Uterus (tissue), 4 donors: ENCODE measurements at places on chromosomes 3 and 15. TPM values are rescaled to one million over a fixed set of nuclear protein-coding genes. Genes with fewer than 3 reads are reported as not detected.

DNA sequence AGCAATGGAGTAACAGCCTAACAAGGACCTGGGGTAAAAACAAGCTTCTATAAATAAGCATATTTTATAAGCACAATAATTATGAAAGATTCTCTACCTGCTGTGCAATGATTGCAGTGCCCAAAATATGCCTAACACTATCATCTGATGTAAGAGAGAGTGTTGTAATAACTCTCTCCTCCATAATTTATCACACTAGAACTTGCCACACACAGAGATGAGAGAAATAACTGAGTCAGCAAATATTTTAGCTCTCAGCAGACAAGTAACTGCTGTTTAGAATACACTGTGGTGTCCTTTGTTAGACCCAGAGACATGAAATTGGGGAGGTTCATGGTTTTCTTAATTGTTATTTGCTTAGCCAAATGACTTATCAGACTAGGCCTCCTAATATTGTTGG lies 105.3 kb upstream of the ACP3 start:
- no peak for DNase-seq

DNA sequence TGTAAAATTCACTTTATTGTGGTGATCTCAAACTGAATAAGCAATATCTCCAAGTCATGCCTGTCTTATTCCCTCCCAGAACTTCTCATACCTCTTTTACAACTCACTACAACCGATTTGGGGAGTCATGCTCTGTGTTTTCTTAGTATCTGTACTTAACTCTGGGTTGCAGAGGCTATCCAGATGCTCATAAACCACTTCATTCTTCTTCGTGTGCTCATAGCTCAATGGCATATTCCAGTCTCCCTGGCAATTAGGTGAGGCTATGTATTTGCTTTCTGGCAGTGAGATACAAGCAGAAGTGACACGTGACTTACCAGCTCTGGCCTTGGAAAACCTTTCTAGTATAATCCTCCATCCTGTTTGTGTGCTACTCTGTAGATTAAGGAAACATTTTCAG lies 360.9 kb downstream of the ZNF385D start:
- DNase-seq: no peak

DNA sequence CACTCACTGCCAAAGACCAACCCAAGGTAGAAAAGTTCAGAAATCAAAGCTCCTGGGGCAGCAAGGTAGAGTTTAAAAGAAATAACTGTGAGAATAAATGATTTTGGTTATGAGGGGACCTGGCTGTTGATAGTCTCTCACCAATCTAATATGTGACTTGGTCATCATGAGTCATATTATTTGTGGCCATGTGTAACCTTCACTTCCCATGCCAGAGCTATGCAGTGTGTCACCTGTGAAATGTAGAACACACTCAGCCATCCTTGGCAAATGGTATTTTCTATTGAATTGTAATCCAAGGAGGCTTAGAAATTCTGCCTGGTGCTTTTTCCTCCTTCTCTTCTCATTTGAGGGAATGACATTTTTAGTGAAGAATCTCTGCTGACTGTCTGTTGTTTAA lies 184.2 kb upstream of the STAC start:
- DNase-seq: no peak

GRCh38 chr3:29065211-29065785 lies 215.6 kb upstream of the RBMS3 start:
- peak; percentile 41 for DNase-seq

GRCh38 chr3:4895838-4896237 lies 83.4 kb upstream of the BHLHE40 start:
- peak; percentile 35 for DNase-seq

GRCh38 chr3:151864423-151865101 lies 8.9 kb upstream of the SUCNR1 start:
- no peak for DNase-seq

DNA sequence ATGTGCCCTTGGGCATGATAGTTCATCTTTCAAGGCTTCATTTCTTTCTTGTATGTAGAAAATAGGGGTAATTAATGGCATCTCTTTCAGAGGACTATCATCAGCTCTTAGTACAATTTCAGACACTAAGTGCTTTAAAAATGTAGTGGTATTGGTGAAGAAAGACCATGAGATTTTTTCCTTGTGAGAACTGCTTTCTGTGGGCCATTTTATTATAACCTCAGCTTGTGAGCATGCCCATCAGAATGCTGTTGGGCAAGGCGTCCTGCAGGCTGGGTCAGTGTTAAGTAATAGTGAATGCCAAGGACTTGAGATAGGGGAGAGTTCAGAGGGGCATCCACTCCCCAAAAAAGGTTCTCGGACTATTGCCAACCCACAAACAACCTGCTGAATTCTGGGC lies 187.9 kb downstream of the GHSR start:
- DNase-seq: no peak

- no peak for DNase-seq
Measured at GRCh38 chr3:66923969-66924368, 74.1 kb upstream of the KBTBD8 start.

DNA sequence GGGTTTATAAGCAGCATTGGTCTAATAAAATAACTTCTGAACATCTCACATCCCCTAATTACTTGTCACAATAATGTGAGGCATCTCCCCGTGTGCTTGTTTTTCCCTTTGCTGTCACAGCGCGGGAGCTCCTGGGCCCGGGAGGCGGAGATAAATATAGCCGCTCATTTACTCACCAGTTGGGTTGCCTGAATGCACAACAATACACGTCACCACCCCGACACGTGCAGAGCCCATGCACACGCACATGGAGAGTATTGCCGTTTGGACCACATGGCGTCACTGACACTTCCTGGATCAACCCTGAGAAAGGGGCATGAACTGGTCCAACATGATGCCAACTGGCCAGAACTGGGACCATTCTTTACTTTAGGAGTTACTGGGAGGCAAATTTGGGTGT lies 76.2 kb downstream of the MRPL46 start:
- no peak for DNase-seq

DNA sequence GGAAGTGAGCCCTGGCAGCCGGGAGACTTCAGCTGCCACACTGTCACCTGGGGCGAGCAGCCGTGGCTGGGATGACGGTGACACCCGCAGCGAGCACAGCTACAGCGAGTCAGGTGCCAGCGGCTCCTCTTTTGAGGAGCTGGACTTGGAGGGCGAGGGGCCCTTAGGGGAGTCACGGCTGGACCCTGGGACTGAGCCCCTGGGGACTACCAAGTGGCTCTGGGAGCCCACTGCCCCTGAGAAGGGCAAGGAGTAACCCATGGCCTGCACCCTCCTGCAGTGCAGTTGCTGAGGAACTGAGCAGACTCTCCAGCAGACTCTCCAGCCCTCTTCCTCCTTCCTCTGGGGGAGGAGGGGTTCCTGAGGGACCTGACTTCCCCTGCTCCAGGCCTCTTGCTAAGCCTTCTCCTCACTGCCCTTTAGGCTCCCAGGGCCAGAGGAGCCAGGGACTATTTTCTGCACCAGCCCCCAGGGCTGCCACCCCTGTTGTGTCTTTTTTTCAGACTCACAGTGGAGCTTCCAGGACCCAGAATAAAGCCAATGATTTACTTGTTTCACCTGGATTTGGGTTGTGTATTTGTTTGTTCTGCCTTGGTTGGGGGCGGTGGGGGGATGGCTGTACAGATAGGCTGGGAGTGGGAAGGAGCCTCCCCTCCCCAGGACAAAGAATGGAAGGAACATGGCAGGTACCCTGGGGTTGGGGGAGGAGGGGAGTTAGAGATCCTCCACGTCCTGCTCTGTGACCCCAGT lies 2.9 kb upstream of the GRM2 start:
- DNase-seq: no peak

DNA sequence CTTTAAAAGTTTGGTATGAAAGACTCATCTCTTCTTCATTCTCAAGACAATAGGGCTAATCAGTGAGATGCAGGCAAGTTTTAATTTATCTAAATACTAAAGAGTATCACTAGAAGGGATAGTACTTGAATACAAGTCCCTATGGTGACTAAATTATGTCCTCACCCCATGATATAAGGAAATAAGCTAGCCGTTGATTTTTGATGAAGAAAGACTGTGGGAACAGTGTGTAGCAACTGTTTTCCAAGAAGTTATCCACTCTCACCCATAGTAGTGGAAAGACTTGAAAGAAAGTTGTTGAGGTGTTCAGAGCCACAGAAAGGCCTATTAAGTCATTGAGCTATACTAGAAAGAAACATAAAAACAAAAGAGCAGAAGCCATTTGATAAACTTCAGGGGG lies 36.7 kb downstream of the PIK3CA start:
- DNase-seq: no peak

DNA sequence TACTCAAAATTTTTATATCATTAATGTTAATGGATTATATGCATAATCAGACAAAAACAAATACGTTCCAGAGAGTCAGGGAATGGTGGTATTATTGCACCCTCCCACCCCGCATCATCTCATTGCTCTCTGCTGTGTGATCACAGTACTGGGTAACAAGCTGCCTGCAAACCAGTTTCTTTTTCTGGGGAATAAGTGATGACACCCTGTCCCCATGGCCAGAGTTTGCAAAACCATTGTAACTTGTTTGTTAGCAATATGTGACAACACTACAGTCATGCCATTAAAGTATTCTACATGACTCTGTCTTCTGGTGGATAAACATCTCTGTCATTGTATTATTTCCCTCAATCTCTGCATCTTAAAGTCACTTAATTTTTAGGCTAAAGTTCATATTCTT lies 39.5 kb downstream of the ZBTB38 start:
- no peak for DNase-seq

DNA sequence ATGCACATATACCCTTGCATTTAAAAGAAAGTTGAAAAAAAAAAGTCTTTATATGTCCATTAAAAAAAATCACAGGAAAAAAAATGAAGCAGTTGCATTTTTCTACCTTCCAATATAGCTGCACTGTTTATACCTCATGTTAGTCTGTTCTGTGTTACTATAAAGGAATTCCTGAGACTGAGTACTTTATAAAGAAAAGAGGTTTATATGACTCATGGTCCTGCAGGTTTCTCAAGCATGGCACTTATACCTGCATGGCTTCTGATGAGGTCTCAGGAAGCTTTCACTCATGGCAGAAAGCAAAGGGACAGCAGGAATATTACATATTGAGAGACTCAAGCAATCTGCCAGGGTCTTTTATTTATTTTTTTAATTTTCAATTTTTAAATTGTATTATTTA lies 277.2 kb upstream of the BCHE start:
- DNase-seq: no peak

GRCh38 chr3:81592101-81592500 lies 169.3 kb downstream of the GBE1 start:
- no peak for DNase-seq

DNA sequence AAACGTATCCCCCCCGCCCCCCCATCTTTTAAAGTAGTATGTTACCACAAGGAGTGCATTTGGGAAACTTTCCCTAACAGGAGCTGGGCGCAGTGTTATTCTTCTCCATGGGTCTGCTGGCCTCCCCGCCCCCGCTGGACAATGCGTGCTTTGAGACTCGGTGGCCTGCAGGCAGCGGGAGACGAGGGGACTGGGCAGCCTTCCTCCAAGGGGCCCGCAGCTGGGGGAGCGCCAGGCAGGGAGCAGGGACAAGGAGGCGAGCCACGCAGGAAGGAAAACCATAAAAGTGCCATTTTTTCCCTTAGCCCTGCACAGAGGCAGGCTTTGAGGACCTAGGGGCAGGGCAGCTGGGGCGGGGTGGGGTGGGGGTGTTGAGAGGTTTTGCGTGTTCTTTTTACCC lies 14.1 kb downstream of the SOX2 start:
- no peak for DNase-seq

- no peak for DNase-seq
Measured at GRCh38 chr15:80106051-80106450, 46.6 kb downstream of the ZFAND6 start.

- no peak for DNase-seq
Measured at GRCh38 chr3:187720337-187720670, 17.9 kb upstream of the RTP2 start.

GRCh38 chr3:14812196-14812790 lies 6.5 kb upstream of the FGD5 start:
- DNase-seq: no peak

DNA sequence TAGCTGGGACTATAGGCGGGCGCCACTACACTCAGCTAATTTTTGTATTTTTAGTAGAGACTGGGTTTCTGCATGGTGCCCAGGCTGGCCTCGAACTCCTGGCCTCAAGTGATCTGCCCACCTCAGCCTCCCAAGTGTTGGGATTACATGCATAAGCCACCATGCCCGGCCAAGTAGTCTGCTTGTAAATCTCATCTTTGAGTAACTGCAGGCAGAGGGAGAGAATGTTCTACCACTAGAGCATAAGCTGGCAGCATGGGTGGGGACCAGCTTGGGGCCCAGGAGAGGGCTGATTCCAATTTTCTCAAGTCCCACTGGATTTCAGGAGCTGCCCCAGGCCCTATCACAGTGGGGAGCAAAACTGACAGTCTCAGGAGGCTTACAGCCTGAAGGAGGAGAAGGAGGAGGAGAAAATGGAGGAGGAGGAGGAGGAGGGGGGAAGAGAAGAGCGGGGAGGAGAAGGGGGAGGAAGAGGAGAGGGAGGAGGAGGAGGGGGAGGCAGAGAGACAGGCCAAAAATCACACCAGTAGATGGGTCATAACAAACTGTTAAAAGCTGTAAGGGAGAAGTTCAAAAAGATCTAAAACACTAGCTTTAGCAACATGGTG lies 229.1 kb upstream of the IGF1R start:
- DNase-seq: no peak

GRCh38 chr3:66785191-66785909 lies 212.8 kb upstream of the KBTBD8 start:
- DNase-seq: no peak

DNA sequence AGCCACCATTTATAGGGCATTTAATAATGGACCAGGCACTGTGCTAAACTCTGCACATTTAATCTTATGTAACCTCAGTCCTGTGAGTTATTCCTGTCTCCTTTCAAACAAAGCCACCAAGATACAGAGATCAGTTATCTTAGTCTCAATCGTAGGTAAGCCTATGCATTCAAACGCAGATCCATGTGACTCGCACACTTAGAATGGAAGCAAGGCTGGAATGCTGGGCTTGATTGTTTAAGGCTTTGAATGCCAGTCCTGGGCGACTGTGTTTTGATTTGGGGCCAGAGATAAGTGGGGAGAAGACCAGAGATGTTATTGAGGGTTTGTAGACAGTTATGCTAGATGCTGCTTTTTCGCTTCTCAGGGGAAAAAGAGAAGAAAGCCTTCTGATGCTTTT lies 22.2 kb downstream of the MED12L start:
- DNase-seq: no peak

Gene TIMMDC1
- total RNA-seq: 34.6 TPM

Gene CYP11A1
- total RNA-seq: 2.3 TPM

Gene PLCH1
- total RNA-seq: 0.29 TPM

Gene LDHAL6B
- not detected for total RNA-seq

Gene GNL3
- 29.5 TPM for total RNA-seq

Gene BOC
- 103 TPM for total RNA-seq

Gene BRPF1
- 10.9 TPM for total RNA-seq

Gene CFAP100
- 0.98 TPM for total RNA-seq
